Urinary bladder (tissue), 4 donors: ENCODE measurements at places on chromosomes 12 and 14. TPM values are rescaled to one million over a fixed set of nuclear protein-coding genes. Genes with fewer than 3 reads are reported as not detected.

NGB gene
- not detected for polyA plus RNA-seq

DNA sequence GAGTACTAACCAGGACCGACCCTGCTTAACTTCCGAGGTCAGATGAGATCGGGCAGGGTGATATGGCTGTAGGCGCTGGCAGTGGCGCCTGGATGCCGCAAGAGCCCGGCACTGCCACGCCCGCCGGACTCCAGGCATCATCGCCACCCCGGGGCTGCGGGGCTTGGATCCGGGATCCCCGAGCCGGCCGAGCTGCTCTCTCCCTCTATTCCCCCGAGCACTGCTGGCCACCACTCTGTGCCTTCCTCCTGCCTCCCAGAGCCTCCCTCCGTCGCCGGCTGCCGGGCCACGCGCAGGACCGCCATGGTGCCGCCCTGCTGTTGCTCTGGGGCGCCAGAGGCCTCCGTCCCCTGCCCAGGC lies 153.2 kb upstream of the ALG10B start:
- DNase-seq = no peak

- DNase-seq = no peak
Observed at GRCh38 chr12:96233168-96233567, 39.0 kb downstream of the ELK3 start.

GRCh38 chr12:124927201-124928094 lies 13.0 kb upstream of the UBC start:
- DNase-seq = peak; percentile 95

IPO8 gene
- 28.2 TPM for polyA plus RNA-seq

NKX2-1 gene
- polyA plus RNA-seq = not detected

PRH2 gene
- not detected for polyA plus RNA-seq

- no peak for DNase-seq
Observed at GRCh38 chr14:32657081-32657480, 281.6 kb upstream of the NPAS3 start.

DNA sequence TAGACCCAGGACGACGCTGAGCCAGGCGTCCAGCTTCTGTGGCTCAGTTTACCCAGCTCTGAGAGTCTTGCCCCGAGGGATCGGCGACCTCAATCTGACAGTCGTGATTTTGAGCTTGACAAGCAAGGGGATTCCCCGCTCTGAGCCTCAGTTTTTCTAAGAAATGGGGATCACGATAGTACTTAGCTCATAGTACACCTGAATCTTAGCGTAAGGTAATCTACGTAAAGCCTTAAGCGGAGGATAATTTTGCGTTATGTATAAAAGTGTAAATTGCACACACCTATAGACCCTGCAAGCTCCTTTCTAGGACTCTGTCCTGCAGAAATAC lies 285 bp downstream of the MVK start:
- no peak for DNase-seq

GRCh38 chr12:26124446-26125399 lies at the start of gene BHLHE41:
TSS of gene BHLHE41 (minus strand) at chr12:26125037. CDS start at chr12:26124779, 258 bp downstream.
- no peak for DNase-seq

DNA sequence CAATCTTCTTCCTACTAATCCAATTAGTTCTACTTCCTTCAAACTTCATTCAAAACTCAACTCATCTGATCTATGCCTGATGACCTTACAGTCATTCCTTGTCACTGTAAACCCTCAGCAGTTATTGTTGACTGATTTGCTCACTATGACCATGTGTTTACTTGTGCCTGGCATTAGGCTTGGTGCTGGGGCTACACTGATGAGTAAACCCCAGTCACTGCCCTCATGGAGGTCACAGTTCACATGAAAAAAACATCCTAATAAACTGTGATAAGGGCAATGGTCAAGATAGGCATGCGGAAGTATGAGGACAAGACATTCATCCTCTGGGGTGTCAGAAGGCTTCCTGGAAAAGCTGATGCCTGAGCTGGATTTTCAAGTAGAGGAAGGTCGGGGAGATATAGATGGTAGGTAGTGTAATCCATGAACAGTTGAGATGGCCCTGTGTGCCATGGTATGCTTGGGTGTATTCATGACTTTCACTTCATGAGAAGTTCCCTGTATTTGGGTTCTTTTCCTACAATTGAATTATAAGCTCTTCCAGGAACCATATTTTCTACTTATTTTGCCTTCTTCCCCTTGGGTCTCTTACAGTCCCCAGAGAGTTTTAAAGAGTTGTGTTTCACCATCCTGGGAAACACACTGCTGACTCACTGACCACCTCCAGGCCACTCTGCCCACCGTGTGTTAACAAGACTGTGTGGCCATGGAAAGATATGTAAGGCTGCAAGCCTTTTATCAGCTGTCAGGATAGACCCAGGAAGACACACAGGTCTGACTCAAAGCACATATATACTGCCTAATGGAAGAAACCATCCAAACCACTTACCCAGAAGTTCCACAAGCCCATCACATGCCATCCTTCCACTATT lies 38.7 kb upstream of the DUSP6 start:
- no peak for DNase-seq

CLEC1A gene
- polyA plus RNA-seq = 6.0 TPM

DNA sequence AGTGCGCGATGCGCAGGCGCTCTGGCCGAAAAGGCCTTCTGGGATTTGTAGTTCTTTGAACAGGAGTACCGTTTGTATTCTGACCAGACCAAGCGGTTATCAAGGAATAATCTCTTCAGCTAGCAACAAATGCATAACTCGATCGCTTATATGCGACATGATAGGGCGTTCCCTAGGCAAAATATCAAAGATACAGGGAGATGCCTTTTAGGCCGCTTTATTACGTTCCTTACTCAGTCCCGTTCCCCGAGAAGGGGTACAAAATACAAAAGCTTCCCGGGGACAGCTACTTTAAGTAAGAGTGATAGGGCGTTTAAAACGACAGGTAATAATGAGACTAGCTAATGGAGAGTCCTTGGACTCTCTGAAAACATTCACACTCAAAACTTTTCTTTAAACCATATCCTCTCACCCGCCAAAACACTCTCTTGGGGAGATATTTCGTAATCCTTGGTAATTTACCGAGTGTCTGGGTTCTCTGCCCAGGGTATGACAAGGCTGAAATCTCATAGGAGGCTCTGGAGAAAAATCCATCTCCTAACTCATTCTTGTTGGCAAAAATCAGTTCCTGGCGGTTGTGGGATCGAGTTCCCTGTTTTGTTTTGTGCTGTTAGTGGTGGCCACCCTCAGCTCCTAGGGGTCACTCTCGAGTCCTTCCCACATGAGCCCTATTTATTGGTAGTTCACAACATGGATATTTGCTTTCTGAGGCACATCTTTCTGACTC lies 412 bp upstream of the SNW1 start:
- peak; percentile 7 for DNase-seq

DNA sequence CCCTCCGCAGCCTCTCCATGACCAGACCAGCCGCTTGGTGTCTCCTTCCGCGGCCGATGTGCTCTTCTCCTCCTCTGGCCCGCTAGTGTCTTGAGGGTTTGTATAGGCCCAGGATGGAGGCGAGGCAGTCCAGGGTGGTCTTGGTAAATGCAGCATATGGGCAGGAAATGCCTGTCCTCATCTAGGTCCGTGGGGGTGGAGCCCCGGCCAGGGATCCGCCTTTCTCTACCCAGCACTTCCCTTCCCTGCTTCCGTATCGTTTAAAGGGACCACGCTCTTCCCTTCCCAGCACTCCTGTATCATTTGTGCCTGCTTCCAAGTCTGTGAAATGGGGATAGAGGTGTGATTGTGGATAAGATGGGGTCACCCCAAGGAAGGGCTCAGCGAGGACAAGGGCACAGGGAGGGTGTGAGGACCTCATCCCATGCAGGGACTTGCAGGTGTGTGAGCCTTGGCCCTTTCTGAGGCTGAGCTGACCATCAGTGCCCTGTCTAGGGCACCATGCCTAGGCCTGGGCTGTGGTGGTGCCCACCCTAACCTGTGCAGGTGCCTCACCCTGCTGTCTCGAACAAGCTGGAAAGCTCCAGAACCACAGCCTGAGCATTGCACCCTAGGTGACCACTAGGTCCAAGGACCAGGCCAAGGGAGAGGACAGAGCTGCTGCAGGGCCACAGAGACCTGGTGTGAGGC lies 326.8 kb upstream of the RTL1 start:
- DNase-seq = no peak

GRCh38 chr14:103825101-103825500 lies 22.3 kb downstream of the PPP1R13B start:
- no peak for DNase-seq

DNA sequence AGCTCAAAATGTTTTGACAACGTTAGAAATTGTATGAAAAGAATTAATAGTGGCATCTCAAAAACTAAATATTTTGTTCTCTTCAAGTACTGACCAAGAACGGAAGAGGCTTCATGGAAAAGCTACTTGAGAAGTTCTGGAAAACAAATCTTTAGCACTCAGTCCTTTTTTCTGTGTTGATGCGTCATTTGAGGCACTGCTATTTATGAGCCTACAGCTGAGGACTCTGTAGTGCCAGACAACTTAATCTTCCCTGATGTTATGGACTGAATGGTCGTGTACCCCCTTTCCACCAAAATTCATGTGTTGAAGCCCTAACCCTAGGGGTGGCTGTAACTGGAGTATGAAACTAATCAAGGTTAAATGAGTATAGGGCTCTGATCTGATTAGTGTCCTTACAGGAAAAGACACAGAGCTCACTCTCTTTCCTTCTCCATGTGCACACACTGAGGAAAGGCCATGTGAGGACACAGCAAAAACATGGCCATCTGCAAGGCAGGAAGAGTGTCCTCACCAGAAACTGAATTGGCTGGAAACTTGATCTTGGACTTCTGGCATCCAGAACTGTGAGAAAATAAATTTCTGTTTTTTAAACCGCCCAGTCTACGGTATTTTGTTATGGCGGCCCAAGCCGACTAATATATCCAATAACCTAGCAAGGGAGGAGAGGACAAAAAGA lies 337.0 kb upstream of the CLEC14A start:
- no peak for DNase-seq

WSCD2 gene
- 2.3 TPM for polyA plus RNA-seq

GRCh38 chr14:31194661-31195060 lies 12.9 kb downstream of the HECTD1 start:
- DNase-seq = no peak

DNA sequence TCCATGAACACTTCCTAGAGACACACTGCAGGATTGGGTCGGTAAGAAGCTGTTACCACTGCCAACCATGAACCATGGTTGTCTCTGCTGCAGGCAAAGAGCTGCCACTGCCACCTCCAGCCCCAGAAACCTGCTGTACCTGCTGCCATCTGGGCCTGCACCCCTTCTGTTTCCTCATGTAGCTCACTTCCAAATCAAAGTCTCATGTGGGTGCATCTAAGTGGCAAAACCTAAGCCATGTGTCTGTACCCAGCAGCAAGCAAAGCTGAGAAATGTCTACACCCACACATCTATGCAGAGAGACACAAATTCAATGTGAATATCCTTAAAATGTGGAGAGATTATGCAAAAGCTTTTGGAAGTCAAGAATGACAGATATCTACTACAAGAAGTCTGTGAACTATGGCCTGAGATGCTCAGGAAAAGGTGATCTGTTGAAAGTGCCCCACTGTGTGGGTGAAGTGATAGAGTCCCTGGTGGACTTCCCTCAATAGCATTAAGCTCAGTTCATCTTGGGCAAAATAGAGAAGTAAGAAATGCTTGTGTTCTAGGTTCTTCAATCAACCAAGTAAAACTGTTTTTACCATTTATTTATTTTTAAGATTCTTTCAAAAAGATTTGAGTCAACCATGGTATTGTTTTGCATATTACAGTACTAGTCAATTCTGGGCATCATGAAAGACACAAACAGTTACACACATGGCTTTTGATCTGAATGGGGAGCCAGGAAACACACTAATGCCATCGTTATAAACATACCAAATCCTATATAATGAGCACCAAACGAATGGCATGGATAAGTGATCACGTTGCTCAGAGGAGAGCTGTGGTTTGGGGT lies 64.4 kb downstream of the FOS start:
- DNase-seq = no peak

INHBC gene
- 0.05 TPM for polyA plus RNA-seq

GRCh38 chr14:68727315-68728047 lies 65.4 kb downstream of the ZFP36L1 start:
- DNase-seq = no peak

GRCh38 chr14:64064447-64064846 lies 211.6 kb downstream of the SYNE2 start:
- no peak for DNase-seq

ZDHHC22 gene
- polyA plus RNA-seq = 0.01 TPM

DNA sequence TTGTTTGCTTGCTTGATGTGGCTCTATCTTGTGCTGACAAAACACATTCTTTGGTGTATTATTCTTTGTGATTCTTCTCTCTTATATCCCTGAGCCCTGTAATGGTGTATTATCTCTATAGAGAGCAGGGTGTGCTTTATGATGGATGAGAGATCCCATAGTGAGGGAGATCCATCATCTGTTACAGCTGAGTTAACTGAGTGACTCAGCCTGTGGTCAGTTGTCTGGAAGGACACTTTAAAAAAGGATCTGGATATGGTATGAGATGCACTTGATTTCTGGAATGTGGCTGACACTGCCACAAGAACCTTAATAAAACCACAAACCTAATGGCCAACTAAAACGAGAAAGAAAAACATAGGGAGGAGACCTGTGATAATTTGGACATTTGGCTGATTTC lies 461.4 kb upstream of the SYT1 start:
- no peak for DNase-seq

FAM181A gene
- not detected for polyA plus RNA-seq

GRCh38 chr12:13992585-13992984 lies 11.2 kb upstream of the GRIN2B start:
- no peak for DNase-seq

DNA sequence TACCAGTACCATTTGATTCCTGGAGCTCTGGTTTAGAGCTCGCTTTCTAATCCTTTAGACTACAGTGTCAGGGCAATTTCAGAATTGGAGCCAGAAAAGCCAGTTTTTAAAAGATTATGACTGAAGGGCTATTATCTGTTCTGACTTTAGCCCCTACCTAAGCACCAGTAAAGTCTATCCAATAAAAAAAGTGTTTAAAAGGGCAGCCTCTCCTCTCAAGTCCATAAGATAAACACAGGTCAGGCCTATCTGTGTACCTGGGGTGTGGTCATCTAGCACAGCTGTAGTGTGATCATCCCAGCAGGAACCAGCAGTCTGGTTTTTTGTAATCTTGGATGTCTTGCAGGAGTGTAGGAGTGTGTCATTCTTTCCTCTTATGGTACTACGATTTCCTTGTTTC lies 6.6 kb downstream of the APPL2 start:
- no peak for DNase-seq

DNA sequence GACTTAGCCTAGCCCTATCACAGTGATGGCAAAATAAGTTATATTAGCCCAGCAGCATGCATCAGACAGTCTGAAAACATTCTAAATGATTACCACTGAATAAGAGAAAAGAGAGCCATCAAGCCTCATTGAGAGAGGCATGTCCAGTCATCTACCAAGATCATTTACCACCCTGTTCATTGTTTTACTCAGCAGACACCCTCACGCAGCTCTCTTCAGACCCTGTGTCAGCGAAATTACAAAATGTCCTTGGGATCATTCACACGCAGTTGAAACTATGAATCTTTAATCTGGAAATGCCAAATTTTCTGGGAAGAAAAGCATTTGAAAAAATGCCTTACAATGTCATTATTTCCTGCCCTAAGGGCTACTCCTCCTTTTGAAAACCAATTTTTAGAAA lies 89.5 kb downstream of the PTPRO start:
- no peak for DNase-seq
